ENCODE measurements at places on chromosomes 4 and X. TPM values are rescaled to one million over a fixed set of nuclear protein-coding genes. Genes with fewer than 3 reads are reported as not detected.

The PAGE5 gene
- not detected for total RNA-seq

The TFE3 gene
- total RNA-seq: 50.9 TPM

The NDP gene
- not detected for total RNA-seq

The SYTL4 gene
- total RNA-seq: not detected

The SOX3 gene
- total RNA-seq: not detected

The PLP1 gene
- not detected for total RNA-seq

The RENBP gene
- 24.8 TPM for total RNA-seq

The CDX4 gene
- not detected for total RNA-seq

The PPP4R3C gene
- not detected for total RNA-seq

The INTS12 gene
- total RNA-seq: 18.9 TPM

The ZFP42 gene
- 0.12 TPM for total RNA-seq
